T-helper 2 cell treated with Interferon-gamma antibody and Interleukin-4, amounts not matched to agents 5 μg/mL and 100 μg/mL, for 36 hours (primary cell): ENCODE measurements at places on chromosomes 4 and X.

DNA sequence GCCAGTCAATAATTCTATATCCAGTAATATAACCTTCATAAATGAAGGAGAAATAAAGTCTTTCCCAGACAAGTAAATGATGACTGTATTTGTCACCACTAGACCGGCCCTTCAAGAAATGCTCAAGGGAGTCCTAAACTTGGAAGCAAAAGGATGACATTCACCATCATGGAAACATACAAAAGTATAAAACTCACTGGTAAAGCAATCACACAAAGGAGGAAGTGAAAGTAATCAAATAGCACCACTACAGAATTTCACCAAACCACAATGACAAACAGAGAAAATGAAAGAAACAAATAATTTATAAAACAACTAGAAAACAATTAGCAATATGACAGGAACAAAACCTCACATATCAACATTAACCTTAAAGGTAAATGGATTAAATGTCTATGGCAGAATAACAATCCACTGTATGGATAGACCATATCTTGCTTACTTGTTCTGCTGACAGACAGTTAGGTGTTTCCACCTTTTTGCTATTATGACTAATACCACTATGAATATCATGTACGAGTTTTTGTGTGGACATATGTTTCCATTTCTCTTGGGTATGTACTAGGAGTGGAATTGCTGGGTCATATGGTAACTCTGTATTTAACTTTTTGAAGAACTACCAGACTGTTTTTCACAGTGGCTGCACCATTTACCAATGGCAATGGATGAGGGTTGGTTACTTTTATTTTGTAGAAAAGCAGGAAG lies 44.9 kb downstream of the NAT8L start:
- no peak overlapping the region for H3K27ac ChIP-seq
- DNase-seq: no peak
- H3K27me3 ChIP-seq: peaks cover 26% of the 10 kb centered on the region
- H3K4me3 ChIP-seq: no peak overlapping the region
- peaks cover 10% of the 10 kb centered on the region for H3K36me3 ChIP-seq

GRCh38 chr4:124085561-124086180 lies 626.9 kb downstream of the ANKRD50 start:
- no peak overlapping the region for H3K4me3 ChIP-seq
- no peak for DNase-seq
- H3K27ac ChIP-seq: no peak overlapping the region
- no peaks in the 10 kb centered on the region for H3K4me1 ChIP-seq

DNA sequence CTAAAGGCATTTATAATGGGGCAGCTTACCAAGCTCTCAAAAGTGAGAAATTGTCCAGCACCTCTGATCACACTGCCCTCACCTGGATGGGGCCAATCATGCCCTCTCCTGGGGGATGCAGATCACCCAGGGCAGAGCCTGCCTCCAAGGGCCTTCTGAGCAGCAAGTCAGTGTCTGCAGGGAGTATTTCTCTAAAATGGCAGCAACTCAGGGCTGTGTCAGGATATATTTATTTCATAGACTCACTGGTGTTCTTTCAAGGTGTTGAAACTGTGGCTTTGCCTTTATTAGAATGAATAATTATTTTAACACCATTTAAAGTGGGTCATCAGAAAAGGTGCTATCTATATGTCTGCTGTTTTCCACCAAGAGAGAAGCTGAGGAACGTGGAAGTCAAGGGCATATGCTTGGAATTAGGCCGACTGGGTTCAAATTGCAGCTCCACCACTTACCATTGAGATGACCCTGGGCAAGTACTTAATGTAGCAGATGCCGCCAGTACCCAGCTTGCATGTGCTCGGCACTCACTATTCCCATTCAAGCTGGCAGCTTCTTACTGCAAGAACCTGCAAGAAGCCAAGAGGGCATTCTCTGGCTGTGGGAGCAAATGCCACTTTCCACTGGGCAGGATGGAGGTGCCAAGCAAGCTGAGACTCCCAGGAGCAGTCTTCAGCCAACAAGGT lies 590.0 kb downstream of the BCOR start:
- H3K27me3 ChIP-seq: no peaks in the 10 kb centered on the region
- H3K4me3 ChIP-seq: no peak overlapping the region
- no peak for DNase-seq
- no peak overlapping the region for H3K27ac ChIP-seq
- H3K4me1 ChIP-seq: peaks cover 9% of the 10 kb centered on the region
- no peaks in the 10 kb centered on the region for H3K36me3 ChIP-seq

- no peaks in the 10 kb centered on the region for H3K36me3 ChIP-seq
- no peak for DNase-seq
- H3K27me3 ChIP-seq: no peaks in the 10 kb centered on the region
- H3K4me3 ChIP-seq: no peak overlapping the region
- no peak overlapping the region for H3K27ac ChIP-seq
Measured at GRCh38 chrX:138938003-138938402, 226.5 kb upstream of the FGF13 start.

- H3K27me3 ChIP-seq: no peaks in the 10 kb centered on the region
- H3K4me1 ChIP-seq: peaks cover 50% of the 10 kb centered on the region
- no peak overlapping the region for H3K4me3 ChIP-seq
Measured at GRCh38 chr4:153538487-153539357, 72.6 kb downstream of the TMEM131L start.

DNA sequence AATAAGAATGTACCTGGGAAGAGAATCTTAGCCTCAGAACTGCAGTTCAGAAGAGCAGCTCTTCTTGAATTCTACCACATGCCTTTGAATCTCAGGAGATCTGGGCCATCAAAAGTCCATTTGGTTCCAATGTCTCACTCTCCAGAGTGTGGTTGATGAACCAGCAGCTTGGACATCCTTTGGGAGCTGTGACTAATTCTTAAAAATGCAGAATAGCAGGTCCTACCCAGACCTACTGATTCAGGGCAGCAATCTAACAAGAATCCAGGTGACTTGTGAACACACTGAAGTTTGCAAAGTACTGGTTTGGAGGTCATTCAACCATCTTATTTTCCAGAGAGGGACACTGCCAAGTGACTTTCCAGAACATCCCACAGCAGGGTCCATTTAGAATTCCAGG lies 244.7 kb downstream of the PACRGL start:
- H3K27me3 ChIP-seq: no peaks in the 10 kb centered on the region
- H3K27ac ChIP-seq: no peak overlapping the region
- DNase-seq: no peak
- H3K36me3 ChIP-seq: no peaks in the 10 kb centered on the region

DNA sequence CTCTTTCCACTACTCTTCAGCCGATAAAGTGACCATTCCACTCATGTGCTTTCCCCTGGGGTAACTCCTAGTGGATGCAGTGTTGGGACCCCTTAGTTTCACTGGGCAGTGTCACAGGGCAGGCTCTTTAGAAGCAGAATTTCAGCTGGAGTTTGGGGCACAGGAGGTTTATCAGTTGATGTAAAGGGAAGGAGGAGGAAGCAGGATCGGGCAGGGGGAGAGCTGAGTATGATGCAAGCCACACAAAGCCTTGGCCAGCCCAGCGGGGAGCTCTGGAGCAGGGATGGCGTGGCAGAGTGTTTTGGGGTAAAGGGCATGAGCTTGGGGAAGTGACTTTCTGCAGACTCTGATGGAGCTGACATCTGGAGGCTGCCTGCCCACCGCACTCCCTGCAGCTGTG lies 19.3 kb downstream of the WDR13 start:
- no peaks in the 10 kb centered on the region for H3K36me3 ChIP-seq
- no peak overlapping the region for H3K4me3 ChIP-seq
- H3K27ac ChIP-seq: no peak overlapping the region
- no peaks in the 10 kb centered on the region for H3K4me1 ChIP-seq
- peaks cover 6% of the 10 kb centered on the region for H3K27me3 ChIP-seq

GRCh38 chrX:112789931-112790330 lies 50.7 kb downstream of the AMOT start:
- H3K27me3 ChIP-seq: no peaks in the 10 kb centered on the region
- no peaks in the 10 kb centered on the region for H3K36me3 ChIP-seq
- H3K4me3 ChIP-seq: no peak overlapping the region
- DNase-seq: no peak

GRCh38 chr4:151729731-151730559 lies 30.9 kb downstream of the GATB start:
- no peak overlapping the region for H3K4me3 ChIP-seq
- H3K27me3 ChIP-seq: no peaks in the 10 kb centered on the region
- no peaks in the 10 kb centered on the region for H3K36me3 ChIP-seq
- no peak for DNase-seq

- no peak overlapping the region for H3K27ac ChIP-seq
- no peaks in the 10 kb centered on the region for H3K4me1 ChIP-seq
Measured at GRCh38 chrX:31820430-31821210, 748.8 kb upstream of the FTHL17 start.

GRCh38 chr4:179663641-179664429 lies 2221.6 kb upstream of the AGA start:
- H3K36me3 ChIP-seq: peaks cover 1% of the 10 kb centered on the region
- H3K4me1 ChIP-seq: no peaks in the 10 kb centered on the region
- H3K27ac ChIP-seq: no peak overlapping the region
- no peaks in the 10 kb centered on the region for H3K27me3 ChIP-seq
- DNase-seq: no peak

- peak; percentile 37 for DNase-seq
- peak overlapping the region; percentile 94 for H3K4me3 ChIP-seq
- peak overlapping the region; percentile 67 for H3K27ac ChIP-seq
- H3K36me3 ChIP-seq: no peaks in the 10 kb centered on the region
Measured at GRCh38 chr4:8201321-8201781, 2.3 kb downstream of the SH3TC1 start.

DNA sequence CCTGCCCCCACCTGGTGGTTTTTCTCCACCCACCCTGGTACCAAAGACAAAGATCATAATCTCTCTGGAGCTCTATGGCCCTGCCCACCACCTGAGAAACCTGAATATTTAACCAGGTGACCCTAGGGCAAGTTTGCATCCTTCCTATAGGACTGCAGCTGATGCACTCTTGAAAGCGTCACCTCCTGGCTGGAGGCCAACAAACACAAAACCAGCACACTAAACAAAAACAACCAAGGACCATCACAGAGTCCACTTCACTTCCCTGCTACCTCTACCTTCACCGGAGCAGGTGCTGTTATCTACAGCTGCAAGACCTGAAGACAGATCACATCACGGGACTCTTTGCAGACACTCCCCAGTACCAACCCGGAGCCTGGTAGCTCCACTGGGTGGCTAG lies 296.7 kb upstream of the FGF13 start:
- H3K27ac ChIP-seq: no peak overlapping the region
- no peak overlapping the region for H3K4me3 ChIP-seq
- no peaks in the 10 kb centered on the region for H3K36me3 ChIP-seq
- no peaks in the 10 kb centered on the region for H3K27me3 ChIP-seq
- no peak for DNase-seq

DNA sequence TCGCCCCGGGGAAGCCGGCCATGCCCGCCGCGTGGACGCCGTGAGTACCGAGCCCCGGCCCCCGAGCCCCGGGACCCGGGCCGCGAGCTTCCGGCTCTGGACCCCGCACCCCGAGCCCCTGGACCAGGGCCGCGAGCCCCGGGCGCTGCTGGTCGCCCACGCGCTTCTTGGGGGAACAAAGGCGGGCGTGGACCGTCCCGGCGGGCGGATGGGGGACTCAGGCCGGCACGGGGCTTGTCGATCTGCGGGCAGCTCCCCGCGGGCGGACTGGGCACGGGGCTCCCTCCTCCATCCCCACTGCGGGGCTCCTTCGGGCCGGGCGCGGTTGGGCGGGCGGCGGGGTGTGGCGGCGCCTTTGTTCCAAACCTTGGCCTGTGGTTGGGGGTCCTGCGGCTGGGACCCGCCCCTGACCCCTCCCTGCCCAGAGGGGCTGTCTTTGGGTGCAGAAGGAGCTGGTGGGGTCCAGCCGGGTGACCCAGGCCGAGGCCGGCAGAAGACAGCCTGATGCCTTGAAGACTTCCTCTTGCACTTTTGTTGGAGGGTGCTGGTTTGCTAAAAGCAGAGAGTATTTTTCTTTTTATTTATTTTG lies 25.2 kb upstream of the ADD1 start:
- no peak overlapping the region for H3K27ac ChIP-seq
- DNase-seq: no peak
- H3K27me3 ChIP-seq: no peaks in the 10 kb centered on the region

GRCh38 chr4:186008057-186008456 lies 60.9 kb upstream of the TLR3 start:
- no peak for DNase-seq
- H3K4me3 ChIP-seq: no peak overlapping the region
- no peaks in the 10 kb centered on the region for H3K36me3 ChIP-seq
- H3K27me3 ChIP-seq: peaks cover 3% of the 10 kb centered on the region
- H3K4me1 ChIP-seq: no peaks in the 10 kb centered on the region

GRCh38 chr4:40617872-40618271 lies 11.8 kb downstream of the RBM47 start:
- H3K36me3 ChIP-seq: peaks cover 9% of the 10 kb centered on the region
- H3K27ac ChIP-seq: peak overlapping the region; percentile 17
- H3K4me3 ChIP-seq: no peak overlapping the region
- peaks cover 46% of the 10 kb centered on the region for H3K4me1 ChIP-seq
- H3K27me3 ChIP-seq: peaks cover 2% of the 10 kb centered on the region
- DNase-seq: no peak

DNA sequence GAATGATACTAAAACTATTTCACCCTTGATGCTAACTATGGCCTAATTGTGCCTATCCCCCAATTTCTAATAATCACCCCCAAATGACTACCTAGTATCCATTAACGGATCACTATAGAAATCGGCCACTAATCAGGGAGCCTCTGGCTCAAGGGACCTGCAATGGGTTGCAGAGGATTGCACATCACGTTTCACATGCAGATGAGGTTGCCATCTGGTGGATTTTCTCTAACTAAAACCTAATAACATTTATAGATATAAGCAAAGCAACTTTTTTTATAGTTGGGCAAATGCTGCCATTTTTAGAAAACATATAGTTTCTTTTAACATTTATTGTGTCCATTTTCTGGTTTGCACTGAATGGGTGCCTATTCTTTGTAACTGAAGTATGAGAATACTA lies 28.3 kb upstream of the ALG13 start:
- no peak for DNase-seq
- H3K36me3 ChIP-seq: no peaks in the 10 kb centered on the region
- peaks cover 3% of the 10 kb centered on the region for H3K27me3 ChIP-seq
- H3K4me3 ChIP-seq: no peak overlapping the region
- no peak overlapping the region for H3K27ac ChIP-seq
- H3K4me1 ChIP-seq: no peaks in the 10 kb centered on the region

- no peaks in the 10 kb centered on the region for H3K27me3 ChIP-seq
- no peak for DNase-seq
- peaks cover 13% of the 10 kb centered on the region for H3K36me3 ChIP-seq
- H3K4me3 ChIP-seq: no peak overlapping the region
- H3K4me1 ChIP-seq: peaks cover 22% of the 10 kb centered on the region
Measured at GRCh38 chr4:113582737-113583136, 178.8 kb downstream of the CAMK2D start.

DNA sequence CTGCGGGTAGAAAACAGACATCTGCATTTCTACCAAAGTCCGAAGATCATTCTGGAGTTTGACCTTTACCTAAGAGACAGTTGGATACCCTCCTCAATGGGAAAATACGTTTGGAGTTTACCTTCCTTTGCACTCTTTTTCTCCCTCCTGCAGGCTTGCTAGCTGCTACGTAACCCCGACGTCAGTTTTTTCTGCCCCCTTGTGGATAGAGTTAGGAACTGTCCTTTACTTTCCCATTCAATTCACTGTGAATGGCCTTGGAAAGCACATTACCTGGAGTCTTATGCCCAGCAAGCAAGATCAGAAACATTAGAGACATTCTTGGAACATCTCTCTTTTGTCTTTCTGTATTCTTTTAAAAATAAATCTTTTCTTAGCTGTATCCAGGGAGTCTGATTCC lies 250.7 kb downstream of the NAP1L3 start:
- H3K27me3 ChIP-seq: no peaks in the 10 kb centered on the region
- DNase-seq: no peak
- H3K4me3 ChIP-seq: no peak overlapping the region

GRCh38 chr4:42633605-42634388 lies 23.1 kb downstream of the ATP8A1 start:
- H3K36me3 ChIP-seq: peaks cover 2% of the 10 kb centered on the region
- H3K27me3 ChIP-seq: no peaks in the 10 kb centered on the region
- no peak for DNase-seq
